ENCODE measurements at places on chromosomes 1 and 21. TPM values are rescaled to one million over a fixed set of nuclear protein-coding genes. Genes with fewer than 3 reads are reported as not detected.

LPGAT1 gene
- 26.0 TPM for polyA plus RNA-seq

PER3 gene
- 13.3 TPM for polyA plus RNA-seq

CR1L gene
- 1.4 TPM for polyA plus RNA-seq

SERINC2 gene
- 35.9 TPM for polyA plus RNA-seq

CTNNBIP1 gene
- 31.4 TPM for polyA plus RNA-seq

HHAT gene
- 16.3 TPM for polyA plus RNA-seq

TIAM1 gene
- polyA plus RNA-seq: 12.9 TPM

CCT8 gene
- polyA plus RNA-seq: 272 TPM

DNA sequence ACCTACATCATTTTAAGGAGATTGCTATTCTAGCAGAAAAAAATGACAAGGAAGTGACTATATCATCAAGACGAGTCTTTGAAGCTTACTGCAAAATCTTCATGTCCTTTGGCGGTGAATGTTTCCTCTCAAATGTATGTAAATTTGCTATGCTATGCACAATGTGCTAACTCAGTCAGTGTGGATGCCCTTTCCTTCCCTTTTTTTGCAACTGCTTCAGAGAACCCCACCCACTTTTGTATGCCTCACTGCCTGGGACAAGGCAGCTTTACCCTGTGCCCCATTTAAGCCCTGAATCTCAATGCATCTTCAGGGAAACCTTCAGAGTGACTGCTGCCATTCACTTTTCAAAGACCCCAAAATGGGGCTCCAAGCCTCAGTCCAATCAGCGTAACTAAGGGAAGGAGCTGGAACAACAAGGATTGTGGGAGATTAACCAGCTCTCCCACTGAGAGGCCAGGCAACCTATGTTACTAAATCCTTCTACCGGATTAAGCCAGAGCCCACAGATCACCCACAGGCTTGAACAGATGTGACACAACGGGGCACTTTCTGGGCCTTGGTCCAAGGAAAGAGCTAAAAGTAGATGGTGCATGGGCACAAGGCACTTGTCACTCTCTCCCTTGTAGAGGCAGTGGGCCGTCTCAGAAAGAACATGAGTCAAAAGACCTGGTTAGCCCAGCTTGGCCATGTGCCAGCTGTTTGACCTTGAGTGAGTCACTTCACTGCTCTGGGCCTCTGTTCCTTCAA, 154.4 kb downstream of the PLPP3 start:
- no peak for DNase-seq

- DNase-seq: no peak
Observed at GRCh38 chr1:155951753-155952504, 10.5 kb downstream of the RXFP4 start.

- no peak for DNase-seq
Observed at GRCh38 chr21:24076179-24076578, 1531.1 kb downstream of the MRPL39 start.

- DNase-seq: no peak
Observed at GRCh38 chr1:31871703-31872102, 55.9 kb upstream of the SPOCD1 start.

DNA sequence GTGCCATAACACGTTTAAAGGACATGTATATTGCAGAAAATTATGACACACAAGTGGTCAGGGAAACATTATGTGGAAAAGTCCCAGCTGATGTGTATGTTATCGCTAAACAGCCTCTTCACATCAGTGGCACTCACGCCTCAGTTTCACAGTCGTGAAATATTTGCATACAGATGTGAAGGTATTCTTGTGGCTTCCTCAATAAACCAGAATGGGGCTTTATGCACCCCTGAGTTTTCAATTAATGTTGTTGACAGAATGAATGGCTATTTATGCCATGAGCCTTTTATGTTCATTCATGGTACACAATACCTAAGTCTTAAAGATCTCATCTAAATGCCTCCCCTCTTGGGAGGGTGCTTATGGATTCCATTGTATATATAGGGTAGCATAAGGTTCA, 202.1 kb upstream of the ADGRL2 start:
- no peak for DNase-seq

DNA sequence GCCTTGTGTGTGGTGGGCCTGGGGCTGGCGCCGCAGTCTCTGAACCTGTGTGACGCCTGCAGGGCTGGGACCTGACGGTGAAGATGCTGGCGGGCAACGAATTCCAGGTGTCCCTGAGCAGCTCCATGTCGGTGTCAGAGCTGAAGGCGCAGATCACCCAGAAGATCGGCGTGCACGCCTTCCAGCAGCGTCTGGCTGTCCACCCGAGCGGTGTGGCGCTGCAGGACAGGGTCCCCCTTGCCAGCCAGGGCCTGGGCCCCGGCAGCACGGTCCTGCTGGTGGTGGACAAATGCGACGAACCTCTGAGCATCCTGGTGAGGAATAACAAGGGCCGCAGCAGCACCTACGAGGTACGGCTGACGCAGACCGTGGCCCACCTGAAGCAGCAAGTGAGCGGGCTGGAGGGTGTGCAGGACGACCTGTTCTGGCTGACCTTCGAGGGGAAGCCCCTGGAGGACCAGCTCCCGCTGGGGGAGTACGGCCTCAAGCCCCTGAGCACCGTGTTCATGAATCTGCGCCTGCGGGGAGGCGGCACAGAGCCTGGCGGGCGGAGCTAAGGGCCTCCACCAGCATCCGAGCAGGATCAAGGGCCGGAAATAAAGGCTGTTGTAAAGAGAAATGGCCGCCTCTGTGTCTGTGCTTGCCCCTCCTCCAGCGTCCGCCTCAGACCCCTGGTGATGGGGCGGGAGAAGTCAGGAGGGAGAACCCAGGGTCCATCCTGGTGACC, 788 bp downstream of the ISG15 start:
- no peak for DNase-seq

GRCh38 chr1:55542901-55543504, 327.8 kb upstream of the USP24 start:
- DNase-seq: no peak

DNA sequence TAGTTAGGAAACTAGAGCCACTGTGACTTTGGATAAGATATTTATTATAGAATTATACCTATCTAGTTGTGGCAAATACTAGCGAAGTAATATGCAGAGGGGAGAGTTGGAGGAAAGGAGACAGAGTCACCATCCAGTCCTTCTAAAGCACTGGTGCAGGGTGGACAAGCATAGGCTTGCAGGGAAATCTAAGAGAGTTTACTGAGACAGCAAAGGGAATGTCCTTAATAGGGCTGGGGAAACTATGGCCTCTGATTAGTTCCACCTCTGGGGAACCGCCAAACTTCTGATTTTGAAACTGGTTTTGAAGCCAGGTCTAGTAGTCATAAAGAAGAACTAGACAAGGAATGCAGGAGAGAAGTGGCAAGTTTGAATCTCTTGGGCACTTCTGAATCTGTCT, 407.9 kb downstream of the VAV3 start:
- no peak for DNase-seq

- DNase-seq: no peak
Observed at GRCh38 chr21:41213021-41213420, 45.1 kb downstream of the BACE2 start.

DNA sequence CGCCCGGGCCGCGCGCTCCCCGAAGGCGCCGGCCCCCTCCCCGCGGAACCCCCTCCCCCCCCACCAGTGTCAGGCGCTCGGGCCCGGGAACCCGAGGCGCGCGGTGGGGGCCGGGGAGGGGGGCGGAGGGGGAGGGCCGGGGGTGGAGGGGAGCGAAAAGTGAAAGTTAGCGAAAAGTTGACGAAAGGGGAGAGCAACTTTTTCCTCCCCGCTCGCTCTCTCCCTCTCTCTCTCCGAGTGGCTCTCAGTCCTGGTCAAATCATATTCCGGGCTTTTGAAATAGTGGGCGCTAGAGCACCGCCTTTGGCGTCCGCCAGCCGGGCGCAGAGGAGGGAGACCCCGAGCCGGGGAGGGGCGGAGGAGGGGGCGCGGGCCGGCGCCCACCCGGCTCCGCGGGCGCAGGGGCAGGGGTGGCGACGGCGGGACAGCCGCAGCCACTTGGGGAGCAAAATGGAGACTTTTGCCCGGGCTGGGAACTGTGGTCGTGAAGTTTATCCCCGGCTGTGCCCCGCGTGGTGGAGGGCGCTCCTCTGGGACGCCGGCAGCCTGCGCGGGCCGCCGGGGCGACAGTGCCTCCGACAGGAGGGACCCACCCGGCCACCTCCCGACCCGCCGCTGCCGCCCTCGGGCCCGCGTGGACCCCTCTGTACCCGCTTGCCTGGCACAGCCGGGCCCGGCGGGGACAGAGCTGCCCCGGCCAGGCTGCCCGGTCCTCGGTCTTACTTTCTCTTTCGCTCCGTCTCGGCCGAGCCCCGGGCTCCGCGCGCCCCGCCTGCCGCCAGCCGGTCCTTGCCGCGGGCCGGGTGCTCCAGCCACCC, 697 bp downstream of the PRDM16 start:
- no peak for DNase-seq

GRCh38 chr21:39444421-39445180, 977 bp downstream of the LCA5L start:
- DNase-seq: no peak

DNA sequence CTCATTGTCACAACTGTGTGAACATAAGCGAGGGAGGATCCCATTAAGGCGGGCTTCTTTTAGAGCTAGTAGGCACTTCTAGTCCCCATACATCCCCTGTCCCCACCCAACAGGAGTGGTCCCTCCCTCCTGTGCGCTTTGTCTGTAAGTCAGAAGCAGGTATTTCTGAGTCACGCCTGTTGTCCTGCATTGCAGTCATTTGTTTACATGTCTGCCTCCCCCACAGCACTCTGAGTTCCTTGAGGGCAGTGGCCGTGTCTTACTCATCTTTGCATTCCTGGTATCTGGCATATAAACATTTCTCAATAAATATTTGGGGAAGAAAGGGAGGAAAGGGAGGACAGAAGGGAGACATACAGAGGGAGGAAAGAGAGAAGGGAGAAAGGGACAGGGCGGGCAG, 40.3 kb downstream of the PLEKHA6 start:
- DNase-seq: no peak

- no peak for DNase-seq
Observed at GRCh38 chr1:32447469-32448185, 17.2 kb upstream of the ZBTB8B start.

DNA sequence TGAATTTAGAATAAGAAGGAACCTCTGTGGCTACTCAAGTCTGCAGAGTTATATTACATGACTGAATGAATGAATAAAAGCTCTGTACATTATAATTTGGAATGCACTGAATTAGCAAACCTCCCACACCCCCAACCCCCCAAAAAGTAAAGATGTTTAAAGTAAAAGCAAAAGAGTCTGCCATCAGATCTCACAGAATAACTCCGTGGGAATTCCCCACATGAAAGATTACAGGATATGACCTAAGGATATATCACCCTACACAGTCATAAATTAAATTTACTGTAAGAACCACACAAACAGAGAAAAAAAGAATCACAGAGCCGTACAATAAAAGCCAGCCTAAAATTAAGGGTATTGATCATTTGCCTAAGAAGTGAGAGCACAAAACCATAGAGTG, 587.3 kb downstream of the PTPRC start:
- no peak for DNase-seq

DNA sequence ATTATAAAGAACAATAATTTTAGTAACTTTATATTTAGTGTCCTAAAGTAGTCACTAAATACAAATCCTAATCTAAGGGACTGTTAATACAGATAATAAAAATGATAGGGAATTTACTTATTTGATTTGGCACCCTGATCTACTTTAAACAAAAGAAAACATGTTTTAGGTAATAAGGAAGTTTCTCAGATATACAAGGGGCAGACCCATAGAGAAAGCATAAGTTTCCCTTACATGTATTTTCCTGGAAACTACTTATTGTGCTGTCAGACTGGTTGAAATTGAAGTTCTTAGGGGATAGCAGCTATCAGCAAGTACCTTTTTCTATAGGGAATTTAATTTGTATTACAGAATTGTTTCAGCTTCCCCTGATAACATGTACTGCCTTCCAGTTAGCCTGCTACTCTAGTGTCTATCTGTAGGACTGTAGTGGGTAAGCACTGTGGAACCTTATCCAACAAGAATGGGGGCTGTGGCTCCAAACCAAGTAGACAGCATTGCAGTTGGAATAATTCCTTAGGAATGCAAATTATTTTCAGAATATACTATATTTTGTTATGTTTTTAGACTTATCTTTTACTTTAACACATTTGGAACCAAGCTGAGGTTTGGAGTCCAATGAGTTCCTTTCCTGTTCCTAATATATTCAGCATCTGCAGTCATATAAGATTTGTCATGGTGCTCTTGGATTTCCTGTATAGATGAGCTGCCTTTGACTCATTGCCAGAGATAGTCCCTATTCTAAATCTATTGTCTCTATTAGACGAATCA, 14.7 kb downstream of the MSH4 start:
- DNase-seq: no peak

DNA sequence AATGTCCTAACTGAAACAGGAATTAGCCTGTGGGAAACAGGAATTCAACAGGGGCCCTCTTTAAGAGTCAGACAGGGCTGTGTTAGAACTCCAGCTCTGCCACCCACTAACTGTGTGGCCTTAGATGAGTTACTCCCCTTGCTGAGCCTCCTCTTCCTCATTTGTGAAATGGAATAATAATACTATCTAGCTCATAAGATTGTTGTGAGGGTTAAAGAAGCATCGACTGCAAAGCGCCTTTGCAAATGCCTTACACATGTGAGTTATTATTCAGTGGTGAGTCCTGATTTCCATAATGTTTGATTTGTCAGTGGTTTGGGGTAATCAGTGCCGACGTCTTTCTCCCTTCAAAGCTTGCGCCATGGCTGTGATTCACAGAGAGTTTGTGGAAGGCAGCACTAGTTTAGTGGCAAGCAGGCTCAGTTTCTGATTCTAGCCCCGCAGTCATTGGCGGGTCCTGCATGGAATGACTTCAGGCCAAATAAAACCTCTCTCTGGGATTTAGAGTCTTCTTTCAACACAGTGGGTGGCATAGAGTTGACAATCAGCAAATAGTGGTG, 388.5 kb downstream of the PLPP3 start:
- no peak for DNase-seq

- DNase-seq: no peak
Observed at GRCh38 chr1:210797422-210797821, 336.5 kb downstream of the KCNH1 start.

DNA sequence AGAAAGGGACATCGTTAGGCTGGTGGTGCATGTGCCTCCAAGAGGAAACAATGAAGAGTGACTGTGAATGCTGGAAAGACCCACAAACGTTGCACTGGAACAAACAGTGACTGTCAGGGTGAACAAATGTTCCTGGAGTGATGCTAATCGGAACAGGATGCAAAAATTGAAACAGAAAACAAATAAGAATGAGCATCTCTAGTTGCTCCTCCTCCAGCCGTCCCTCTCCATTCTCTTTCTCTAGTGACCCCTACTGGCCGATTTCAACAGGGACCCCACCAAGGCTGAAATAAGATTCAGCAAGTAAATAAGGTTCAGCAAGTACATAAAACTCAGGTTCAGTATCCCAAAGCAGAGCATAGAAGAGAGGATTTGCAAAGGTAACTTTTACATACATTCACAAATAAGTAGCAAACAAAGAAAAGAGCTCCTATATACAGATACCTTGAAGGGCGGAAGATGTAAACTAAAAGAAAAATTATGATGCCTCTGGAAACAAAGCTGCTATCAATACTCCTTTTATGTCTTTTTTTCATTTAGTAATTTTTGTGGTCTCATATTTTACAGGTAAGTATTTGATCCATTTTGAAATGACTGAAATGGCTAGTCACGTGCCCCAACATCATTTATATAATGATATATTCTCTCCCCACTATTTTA, 836.1 kb upstream of the ADAMTS5 start:
- no peak for DNase-seq

Data from right renal cortex interstitium (tissue), 3 donors.